Upper lobe of left lung (tissue), 6 donors: ENCODE measurements at places on chromosomes 7 and 10. TPM values are rescaled to one million over a fixed set of nuclear protein-coding genes. Genes with fewer than 3 reads are reported as not detected.

MBL2 gene
- not detected for total RNA-seq

DNA sequence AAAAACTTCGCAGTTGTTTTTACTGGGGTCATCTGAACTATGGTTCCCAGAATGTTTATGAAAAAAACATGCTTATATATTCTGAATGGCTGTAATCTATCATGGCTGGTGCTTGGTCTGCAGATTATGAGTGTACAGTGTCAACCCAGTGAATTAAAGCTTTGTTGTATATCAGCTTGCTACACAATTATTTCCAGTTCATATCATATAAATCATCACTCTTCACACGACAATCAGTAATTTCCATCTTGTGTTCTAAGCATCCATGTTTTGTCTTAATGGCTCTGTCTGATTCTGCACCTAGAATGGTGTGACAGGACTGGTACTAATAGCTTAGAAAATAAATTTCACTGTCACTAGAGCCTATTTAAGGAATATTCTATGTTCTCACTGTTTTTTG, 83.6 kb downstream of the CABCOCO1 start:
- H3K4me3 ChIP-seq: no peak overlapping the region
- no peaks in the 10 kb centered on the region for H3K27me3 ChIP-seq
- DNase-seq: no peak

ASB15 gene
- total RNA-seq: not detected

DNA sequence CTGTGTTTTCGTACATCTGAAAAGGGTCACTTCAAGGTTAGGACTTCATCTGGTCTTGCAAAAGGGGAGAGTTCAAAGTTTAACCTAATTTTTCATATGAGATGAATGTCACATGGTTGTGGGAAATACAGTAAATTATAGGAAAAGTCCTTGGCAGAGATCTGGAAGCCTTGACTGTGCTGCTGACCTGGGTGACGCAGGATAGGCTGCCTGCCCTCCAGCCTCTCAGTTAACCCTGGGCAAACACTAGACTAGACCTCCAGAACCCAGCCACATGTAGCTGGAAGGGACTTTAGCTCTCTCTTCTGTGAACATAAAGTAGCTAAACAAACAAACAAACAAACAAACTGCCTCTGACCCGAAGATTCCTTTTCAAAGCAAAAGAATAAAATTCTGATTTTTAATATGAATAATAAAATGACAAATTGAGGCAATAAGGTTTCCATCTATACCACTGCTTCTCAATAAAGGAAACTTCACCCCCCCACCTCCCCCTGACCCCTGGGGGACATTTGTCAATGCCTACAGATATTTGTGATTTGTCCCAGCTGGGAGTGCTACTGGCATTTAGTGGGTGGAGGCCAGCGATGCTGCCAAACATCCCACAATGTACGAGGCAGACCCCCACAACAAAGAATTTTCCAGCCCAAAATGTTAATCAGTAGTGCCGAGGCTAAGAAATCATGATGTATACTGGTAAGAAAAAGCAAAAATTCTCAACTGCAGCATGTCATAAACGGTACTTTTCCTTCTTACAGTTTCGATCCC, 75.2 kb upstream of the PRR15 start:
- no peaks in the 10 kb centered on the region for H3K27me3 ChIP-seq
- H3K4me1 ChIP-seq: no peaks in the 10 kb centered on the region
- no peak overlapping the region for H3K4me3 ChIP-seq
- no peaks in the 10 kb centered on the region for H3K36me3 ChIP-seq
- H3K27ac ChIP-seq: no peak overlapping the region

ANKRD16 gene
- total RNA-seq: 7.4 TPM

DNA sequence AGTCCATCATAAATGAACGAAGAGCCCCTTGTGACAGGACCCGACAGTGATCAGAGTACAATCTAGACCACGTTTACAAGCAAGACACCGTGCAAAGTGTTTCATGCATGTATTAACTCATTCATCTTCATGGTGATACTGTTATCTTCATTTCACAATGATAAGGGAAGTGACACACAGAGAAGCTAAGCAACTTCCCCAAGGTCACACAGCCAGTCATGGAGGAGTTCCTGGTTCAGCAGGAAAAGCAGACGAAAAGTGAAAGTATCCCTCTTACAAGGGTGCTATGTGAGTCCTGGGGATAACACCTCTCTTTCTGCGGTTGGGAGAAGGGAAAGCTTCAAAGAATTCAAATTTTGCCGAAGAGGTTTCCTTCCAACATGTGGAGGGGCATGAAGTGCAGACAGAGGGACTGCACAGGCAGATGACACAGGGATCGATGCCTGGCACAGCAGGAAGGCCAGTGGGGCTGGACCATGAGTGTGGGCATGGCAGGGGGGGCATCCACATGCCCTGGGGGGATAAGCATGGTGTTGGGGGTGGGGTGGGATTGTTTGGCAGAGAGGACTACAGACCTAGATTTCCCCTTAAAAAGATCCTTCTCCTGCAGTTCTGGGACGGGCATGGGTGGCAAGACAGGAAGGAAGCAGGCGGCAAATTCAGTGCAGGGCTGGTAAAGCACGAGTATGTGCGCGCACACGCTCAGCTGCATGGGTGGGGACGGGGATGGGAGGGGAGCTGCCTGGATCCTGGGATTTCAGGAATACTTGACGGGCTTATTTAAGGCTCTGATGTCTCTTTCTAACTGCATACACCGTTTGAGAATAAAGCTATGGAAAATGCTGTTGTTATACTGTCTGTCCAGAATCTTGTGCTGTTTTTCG, 33.5 kb upstream of the DDC start:
- H3K4me1 ChIP-seq: peaks cover 3% of the 10 kb centered on the region
- no peak for DNase-seq
- H3K4me3 ChIP-seq: no peak overlapping the region
- no peak overlapping the region for H3K27ac ChIP-seq
- no peaks in the 10 kb centered on the region for H3K36me3 ChIP-seq

GRCh38 chr7:94697035-94697974, 41.4 kb upstream of the SGCE start:
- no peaks in the 10 kb centered on the region for H3K4me1 ChIP-seq
- no peak overlapping the region for H3K4me3 ChIP-seq
- no peaks in the 10 kb centered on the region for H3K27me3 ChIP-seq
- no peak overlapping the region for H3K27ac ChIP-seq

DNA sequence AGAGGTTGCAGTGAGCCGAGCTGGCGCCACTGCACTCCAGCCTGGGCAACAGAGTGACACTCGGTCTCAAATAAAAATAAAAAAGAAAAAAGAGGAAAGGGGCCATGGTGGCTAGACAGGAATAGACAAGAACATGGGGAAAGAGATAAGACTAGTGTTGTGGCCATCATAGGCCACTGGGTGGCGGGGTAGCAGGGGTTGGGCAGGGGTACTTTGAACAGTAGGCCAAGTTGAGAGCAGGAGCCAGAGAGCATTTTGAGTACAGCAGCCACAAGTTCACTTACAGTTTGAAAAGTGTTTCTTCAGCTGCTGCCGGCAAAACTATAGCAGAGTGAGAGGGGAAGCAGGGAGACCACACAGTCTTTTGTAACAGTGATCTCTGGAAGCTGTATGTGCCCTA, 656.0 kb downstream of the CNTNAP2 start:
- H3K27me3 ChIP-seq: no peaks in the 10 kb centered on the region
- no peak for DNase-seq
- no peak overlapping the region for H3K4me3 ChIP-seq
- H3K4me1 ChIP-seq: no peaks in the 10 kb centered on the region

DNA sequence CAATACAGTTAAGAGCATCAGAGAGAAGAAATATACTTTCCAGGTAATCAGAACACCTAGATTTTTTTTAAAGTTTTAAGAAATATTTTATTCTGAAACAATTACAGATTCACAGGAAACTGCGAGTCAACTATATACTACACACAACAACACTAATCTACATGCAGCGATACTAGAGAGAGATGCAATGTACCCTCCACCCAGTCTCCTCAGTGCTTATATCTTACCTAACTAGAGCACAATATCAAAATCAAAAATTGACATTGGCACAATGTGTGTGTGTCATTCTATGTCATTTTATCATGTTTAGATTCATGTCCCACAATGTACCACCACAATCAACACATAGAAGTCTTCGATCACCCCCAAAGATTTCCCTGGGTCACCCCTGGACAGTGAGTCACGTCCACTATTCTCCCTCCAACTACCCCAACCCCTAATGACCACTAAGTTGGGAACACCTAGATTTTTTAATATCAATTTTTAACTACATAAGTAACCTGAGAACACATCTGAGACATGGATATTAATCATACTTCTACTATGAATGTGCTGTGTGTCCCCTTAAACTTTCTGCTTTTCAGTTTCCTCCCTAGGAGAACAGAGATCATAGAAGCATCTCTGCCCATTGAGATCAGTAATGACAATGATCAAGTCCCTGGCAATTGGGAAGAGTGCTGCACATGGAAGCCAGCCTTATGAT, 86.5 kb downstream of the GSAP start:
- H3K27ac ChIP-seq: peak overlapping the region; percentile 72
- H3K36me3 ChIP-seq: peaks cover 4% of the 10 kb centered on the region

GRCh38 chr7:30706316-30706715, 24.1 kb upstream of the CRHR2 start:
- H3K4me3 ChIP-seq: no peak overlapping the region
- no peak for DNase-seq
- H3K36me3 ChIP-seq: no peaks in the 10 kb centered on the region
- H3K4me1 ChIP-seq: peaks cover 5% of the 10 kb centered on the region

FRMPD2 gene
- total RNA-seq: 0.23 TPM

GRCh38 chr7:116552602-116553001, 27.8 kb downstream of the CAV1 start:
- H3K4me1 ChIP-seq: peaks cover 19% of the 10 kb centered on the region
- H3K36me3 ChIP-seq: no peaks in the 10 kb centered on the region
- no peak overlapping the region for H3K4me3 ChIP-seq
- no peaks in the 10 kb centered on the region for H3K27me3 ChIP-seq

DNA sequence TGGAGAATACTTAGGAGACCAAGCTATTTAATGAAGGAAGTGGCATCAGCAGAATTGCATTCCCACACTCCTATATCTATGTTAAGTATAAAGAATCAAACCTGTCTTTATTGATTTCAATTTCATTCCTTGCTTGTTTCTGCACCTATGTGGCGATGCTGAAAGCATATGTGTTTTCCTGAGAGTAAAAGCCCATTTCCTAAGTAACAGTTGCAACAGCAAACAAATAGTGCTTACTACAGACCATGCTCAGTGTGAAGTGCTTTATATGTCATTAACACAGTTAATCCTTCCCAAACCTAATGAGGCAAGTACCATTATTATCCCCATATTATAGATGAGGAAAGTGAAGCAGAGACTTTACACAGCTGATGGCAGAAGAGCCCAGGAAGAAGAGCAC, 552.1 kb downstream of the PARD3 start:
- no peak overlapping the region for H3K4me3 ChIP-seq
- no peaks in the 10 kb centered on the region for H3K36me3 ChIP-seq
- DNase-seq: no peak
- H3K4me1 ChIP-seq: no peaks in the 10 kb centered on the region
- H3K27me3 ChIP-seq: no peaks in the 10 kb centered on the region

DNA sequence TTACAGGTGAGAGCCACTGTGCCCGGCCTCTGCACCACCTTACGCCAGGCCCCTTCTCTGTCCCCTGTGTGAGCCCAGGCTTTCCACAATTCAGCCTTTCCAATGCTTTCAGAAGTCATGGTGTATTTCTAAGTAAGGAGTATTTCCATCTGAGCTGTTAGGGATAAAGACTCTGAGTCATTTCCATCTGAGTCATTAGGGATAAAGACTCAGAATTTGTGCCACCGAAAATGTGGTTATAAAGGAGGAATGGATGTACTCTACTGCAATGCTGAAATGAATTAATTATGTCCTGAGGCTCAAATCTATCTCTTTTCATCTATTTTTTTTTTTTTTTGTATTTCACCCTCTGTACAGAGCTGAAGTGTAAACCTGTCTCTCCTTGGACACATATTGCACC, 84.0 kb downstream of the GATA3 start:
- H3K4me3 ChIP-seq: no peak overlapping the region
- H3K4me1 ChIP-seq: no peaks in the 10 kb centered on the region
- H3K27ac ChIP-seq: no peak overlapping the region
- no peaks in the 10 kb centered on the region for H3K27me3 ChIP-seq

FZD8 gene
- 24.2 TPM for total RNA-seq

DNA sequence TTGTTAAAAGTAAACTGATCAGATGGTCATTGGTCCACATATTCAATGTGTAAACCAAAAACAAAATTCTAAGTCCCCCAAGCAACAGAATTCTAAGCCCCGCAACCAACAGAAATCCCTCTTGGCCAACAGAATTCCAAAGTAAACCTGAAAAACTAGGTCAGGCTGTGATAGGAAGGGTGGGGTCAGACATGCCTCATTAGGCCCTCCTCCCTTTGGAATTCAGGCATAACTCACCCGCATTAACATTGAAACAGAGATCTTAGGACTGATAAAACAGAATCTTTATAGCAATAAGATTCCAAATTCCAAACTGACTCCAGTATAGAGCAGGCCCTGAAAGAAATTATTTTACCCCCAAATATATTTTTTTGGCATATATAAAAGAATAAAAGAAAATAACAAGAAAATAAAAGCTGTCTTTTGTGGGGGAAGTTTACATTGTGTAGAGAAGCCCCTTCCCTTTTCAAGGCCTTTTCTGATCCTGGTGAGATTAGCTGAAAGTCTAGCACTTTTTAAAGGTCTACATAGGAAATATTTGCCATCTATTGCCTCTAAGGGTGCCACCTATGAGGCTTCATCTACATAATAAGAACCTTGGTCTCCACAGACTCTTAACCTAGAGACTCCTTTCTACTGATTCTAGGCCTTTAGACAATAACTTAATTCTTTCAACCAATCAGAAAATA, 30.5 kb downstream of the GNAT3 start:
- H3K4me1 ChIP-seq: no peaks in the 10 kb centered on the region
- DNase-seq: no peak
- H3K36me3 ChIP-seq: no peaks in the 10 kb centered on the region
- no peak overlapping the region for H3K27ac ChIP-seq
- H3K27me3 ChIP-seq: no peaks in the 10 kb centered on the region

DNA sequence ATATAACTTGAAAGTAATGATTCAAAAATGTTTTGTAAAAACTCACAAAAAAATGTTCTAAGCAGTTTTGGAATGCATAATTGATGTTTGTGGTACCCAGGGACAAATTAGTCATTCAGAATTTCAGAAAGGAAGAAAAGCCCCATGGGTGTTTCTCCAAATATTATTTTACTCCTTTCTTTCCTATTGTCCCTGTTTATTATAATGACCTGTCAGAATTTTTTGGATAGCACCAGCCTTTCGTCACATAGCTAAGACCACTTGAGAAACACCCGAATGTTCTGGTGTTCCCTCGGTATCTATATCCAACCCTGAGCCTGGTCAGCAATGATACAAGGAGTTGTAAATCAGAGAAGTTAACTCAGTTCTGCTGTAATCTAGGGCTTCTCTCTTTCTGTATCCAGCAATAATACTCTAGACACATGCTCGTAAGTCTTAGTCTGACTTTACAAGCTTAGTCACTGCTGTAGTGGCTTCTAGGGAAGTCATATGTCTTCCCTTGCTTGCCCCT, 64.8 kb upstream of the MEOX2 start:
- H3K27me3 ChIP-seq: no peaks in the 10 kb centered on the region
- H3K36me3 ChIP-seq: no peaks in the 10 kb centered on the region
- no peak overlapping the region for H3K4me3 ChIP-seq
- no peak overlapping the region for H3K27ac ChIP-seq
- no peaks in the 10 kb centered on the region for H3K4me1 ChIP-seq
- DNase-seq: no peak

PPP1R9A gene
- 41.9 TPM for total RNA-seq

- peaks cover 40% of the 10 kb centered on the region for H3K4me1 ChIP-seq
- no peaks in the 10 kb centered on the region for H3K27me3 ChIP-seq
- H3K27ac ChIP-seq: peak overlapping the region; percentile 64
- peaks cover 3% of the 10 kb centered on the region for H3K36me3 ChIP-seq
- DNase-seq: no peak
- no peak overlapping the region for H3K4me3 ChIP-seq
These were observed 83.6 kb downstream of the RNF216 start for GRCh38 chr7:5697754-5698424.
